ENCODE measurements at places on chromosomes 2 and 18.
A peak's percentile ranks its signal among the peaks of the same experiment; 100 is the strongest.

DNA sequence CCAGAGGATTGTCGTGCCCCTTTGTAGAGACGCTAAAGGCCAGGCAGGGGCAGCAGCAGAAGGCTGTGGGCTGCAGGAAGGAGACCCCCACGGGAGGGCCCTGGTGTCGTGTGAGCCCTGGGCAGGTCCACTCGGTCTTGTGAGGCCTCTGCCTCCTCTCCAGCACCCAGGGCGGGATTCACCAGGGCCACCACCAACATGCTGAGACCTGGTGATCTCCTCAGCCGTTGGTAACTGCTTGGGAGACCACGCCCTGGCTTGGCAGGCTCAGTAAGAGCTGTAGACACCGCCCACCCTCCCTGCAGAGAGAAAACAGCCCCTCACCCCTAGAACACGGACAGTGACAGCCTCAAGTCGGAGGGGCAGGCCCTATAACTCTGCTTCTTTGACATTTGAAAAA is 21.1 kb downstream of the MBP start:
- no peak for DNase-seq

DNA sequence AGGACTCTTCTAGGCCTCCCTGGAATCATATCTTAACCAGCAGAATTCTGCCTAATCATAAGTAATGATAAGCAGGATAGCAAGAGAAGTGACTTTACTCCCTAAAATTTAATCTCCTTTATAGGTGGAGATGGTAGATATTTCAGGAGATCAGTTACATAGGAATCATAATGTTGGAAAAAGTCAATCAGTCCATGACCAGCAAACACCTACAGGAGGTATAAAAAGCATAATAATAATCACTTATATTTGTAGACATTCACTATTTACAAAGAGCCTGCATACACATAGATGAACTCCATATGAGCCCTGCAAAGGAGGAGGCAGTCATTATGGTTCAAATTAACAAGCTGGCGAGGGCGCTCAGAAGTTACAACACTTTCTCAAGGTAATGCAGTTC is 2.5 kb downstream of the GALNT5 start:
- DNase-seq = no peak

DNA sequence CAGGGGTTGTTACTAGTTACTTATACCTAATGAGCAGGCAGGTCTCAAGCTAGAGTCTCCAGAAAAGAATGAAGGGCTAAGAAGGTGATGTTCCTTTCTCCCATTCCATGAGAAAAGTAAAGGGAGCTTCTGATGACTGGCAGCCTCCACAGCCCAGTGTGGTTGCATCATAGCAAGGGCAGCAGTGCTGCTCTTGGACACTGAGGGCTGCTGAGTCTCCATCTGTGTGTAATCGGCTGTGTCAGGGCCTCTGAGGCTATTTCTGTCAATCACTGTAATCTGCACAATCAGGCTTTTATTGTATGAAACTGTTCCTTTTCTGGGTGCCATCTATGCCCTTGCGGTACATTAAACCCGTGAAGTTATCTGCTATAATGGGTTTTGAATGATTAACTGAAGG is 164.1 kb upstream of the FBXO11 start:
- DNase-seq = no peak

GRCh38 chr18:26874283-26874682 is 8.8 kb upstream of the AQP4 start:
- no peak for DNase-seq

- no peak for DNase-seq
Observed at GRCh38 chr2:12948961-12949353, 232.2 kb downstream of the TRIB2 start.

DNA sequence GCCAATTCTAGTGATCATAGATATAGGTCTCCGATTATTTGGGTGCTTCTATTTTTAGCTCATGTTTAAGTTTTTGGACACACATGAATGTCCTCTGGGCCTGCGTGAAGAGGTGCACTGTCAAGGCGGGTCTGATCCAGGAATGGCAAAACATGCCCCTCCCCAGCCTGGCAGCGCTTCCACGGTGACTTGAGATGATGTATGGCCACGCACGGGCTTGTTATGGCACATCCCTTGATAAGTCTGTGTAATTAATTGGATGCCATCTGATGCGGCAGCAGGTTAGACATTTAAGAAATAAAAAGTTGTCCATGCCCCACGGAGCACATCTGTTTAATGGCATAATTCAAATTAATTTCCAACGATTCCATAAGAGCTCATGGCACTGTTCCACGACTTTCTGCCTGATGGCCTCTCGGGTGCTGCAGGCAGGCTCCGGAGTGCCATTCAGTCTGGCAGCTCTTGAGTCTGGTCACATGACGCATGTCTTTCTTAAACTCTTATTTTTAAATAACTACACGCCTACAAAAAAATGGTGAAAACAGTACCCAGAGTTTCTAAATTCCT is 151.4 kb downstream of the ACKR3 start:
- no peak for DNase-seq

DNA sequence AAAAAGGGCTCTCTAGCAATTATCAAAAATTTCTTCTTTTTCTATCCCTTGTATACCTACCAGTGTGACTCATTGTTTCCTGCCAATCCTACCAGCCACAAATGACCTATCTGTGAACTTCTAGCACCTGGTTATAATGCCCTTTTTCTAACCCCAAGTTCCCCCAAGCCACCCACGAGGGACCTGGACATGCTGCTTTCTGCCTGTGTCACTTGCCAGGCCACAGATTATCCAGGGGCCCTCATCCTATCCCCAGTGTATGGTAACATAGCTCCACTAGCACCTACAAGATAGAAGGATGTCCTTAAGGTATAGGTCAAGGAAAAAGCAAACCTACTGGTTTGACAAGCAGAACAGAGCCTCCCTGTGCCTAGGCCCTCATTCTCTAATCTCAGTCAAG is 26.8 kb downstream of the AAK1 start:
- no peak for DNase-seq

DNA sequence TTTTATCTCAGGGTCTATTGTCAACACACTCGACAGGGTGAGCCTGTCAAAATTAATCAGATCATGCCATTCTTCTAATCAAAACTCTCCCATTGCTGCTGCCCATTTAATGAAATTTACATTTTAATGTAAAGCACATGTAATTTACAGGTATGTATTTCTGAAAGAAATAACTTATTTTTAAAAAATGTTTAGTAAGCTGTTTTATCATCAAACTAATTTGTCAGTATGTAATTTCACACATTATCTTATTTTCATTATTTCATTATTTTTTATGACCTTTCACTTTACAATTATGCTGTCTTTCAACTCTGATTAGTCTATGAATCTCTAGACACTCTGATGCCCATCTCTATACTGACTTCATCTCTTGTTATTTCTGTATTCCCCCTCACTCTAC is 467.8 kb downstream of the ZNF804A start:
- no peak for DNase-seq

DNA sequence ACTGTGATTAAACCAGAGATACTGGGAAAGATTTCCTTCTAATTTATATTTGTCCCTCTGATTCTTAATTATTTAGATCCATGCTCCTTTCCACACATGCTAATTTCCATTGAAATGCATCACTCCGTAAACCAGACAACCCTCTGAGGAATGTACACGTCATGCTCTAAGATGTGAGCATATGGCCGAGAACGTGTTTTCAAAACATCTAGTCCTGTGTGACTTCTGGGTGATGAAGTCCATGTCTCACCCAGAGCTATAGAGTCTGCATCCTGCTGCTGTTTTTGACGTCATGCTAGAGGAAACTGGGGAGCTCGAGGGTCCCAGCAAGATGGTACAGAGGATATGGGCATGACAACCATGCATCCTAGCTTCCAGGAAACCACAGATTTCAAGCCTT is 53.6 kb downstream of the CAPN13 start:
- DNase-seq = no peak

DNA sequence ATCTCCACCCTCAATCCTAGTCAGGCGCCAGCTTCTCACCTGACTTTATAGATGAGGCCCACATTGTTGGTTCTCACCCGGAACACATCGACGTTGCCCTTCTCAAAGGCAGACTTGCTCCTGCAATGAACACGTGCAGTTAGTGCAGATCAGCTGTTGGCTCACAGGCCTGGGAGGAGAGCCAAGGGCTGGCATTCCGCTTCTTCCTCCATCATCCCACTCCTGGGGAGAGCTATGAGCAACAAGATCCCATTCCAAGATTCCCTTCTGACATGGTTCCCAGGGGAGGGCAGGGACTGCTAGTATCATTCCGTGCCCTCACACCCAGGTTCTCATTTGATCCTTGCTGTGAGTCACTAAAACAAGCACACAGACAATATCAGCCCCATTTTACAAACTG is 15.1 kb downstream of the LOXHD1 start:
- no peak for DNase-seq

- DNase-seq = no peak
Observed at GRCh38 chr2:95272781-95273180, 1.5 kb upstream of the PROM2 start.

- peak; percentile 82 for DNase-seq
Observed at GRCh38 chr2:125167820-125168219, 1142.7 kb downstream of the CNTNAP5 start.

DNA sequence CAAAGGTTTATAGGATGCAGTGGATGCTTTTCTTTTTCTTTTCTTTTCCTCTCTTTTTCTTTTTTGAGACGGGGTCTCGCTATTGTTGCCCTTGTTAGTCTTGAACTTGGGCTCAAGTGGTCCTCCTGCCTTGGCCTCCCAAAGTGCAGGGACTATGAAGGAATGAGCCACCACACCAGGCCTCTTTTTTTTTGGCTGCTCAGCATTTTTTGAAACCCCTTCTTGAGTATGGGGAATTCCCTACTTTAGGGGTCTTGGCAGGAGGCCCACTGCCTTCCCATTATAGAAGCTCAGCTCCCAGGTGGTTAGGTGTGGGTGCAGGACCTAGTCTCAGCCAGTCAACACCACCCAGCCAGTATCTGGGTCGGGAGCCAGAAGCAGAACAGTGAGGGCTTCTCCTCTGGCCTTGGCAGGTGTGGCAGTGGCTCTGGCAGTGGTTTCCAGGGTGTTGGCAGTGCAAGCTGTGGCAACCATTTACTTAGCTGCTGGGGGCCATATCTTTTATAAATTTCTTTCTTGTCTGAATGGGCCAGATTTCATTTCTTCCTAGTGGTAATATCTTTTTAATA is 51.4 kb upstream of the ACYP2 start:
- DNase-seq = no peak

DNA sequence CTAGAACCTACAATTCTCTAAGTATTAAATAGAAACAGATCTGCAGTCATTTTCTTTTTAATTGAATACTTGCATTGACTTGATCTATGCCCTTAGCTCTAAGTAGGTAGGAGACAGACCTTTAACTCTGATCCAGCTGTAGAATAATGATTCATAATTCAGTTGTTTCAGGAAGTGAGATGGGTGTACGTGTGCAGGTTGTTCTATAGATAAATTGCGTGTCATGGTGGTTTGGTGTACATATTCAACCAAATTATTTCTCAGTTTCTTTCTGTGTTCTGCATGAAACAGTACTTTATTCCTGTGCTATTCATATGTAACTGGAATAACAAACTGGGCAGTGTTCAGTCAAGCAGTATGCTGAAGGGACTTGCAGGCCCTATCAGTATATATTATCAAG is 34.3 kb upstream of the CD226 start:
- DNase-seq = no peak

- peak; percentile 6 for DNase-seq
Observed at GRCh38 chr18:27860701-27861107, 316.2 kb downstream of the CDH2 start.

DNA sequence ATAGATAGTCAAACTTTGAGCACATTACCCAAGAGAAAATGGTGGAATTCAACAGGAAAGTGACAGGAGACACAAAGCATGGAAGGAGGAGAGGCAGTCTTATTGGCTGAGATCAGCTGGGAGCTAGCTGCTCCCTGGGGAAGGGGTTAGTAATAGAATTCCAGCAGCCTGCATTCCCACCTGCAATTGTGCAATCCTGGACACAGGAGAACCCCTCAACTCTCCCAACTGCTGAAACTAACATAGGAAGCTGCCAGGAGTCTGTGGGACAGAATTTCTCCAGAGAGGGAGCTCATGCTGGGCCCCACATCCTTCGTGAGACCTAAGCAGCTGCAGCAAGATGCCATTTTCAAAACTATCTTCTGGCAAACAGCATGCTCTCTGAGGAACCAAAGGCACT is 69.8 kb upstream of the ACVR1C start:
- DNase-seq = peak; percentile 78

DNA sequence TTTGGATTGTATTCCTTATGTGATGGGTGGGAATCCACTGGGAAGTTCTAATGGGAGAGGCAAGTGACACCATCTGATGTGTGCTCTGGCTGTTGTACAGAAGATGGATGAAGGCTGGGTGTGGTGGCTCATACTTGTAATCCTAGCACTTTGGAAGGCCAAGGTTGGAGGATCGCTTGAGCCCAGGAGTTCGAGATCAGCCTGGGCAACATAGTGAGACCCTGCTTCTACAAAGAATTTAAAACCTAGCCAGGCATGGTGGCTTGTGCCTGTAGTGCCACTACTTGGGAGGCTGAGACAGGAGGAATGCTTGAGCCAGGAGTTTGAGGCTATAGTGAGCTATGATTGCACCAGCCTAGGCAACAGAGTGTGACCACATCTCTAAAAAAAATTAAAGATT is 10.6 kb upstream of the MSH6 start:
- DNase-seq = no peak

DNA sequence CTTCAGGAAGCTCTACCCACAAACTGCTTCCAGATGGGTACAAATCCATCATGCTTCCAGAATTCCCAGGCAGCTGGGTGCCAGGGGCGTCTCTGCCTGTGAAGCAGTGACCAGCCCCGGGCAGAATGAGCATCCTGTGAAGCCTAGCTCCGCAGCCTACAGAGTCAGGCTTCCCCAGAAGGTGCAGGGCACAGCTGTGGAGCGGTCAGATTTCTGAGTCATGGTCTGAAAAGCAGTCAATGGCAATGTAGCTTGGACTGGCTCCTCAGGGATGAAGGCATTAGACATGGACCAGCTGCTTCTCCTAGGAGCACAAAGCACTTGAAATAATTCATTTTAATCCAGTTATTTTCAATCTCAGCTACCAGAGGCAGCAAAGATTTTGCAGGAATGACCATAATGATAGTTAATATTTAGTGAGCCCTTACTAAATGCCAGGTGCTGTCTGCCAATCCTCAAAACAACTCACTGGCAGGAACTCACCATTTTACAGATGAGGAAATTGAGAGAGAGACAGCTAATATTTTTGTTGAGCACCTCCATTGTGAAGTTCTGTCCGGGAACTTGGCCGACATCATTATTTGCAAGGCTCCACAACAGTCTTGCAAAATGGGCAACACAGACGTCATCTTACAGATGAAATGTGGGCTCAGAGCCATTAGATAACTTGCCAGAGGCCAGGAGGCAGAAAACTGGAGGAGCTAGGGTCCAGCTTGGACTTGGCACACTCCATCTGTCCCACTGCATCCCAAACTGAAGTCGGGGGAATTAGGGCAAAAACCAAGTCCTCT is 31.7 kb downstream of the ACMSD start:
- DNase-seq = no peak

DNA sequence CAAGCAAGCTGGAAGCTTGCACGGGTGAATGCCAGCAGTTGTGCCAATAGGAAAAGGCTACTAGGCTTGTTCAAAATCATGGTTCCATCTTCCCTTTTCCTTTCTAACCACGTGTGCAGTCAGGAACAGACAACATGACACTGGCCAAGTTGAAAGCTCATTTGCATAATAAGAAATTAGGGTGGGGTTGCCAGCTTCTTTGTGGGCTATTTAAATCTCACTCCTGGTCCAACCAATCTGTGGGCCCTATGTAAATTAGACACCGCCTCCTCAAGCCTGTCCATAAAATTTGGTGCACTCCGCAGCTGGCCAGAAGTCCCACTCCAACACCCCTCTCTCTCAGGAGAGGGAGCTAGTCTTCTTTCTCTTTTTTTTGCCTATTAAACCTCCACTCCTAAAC is 1948.4 kb upstream of the PIK3C3 start:
- DNase-seq = no peak

Data from fibroblast of skin of left quadriceps (primary cell).